A549 treated with dexamethasone at 1 μM for 4 hours (cell line): ENCODE measurements at places on chromosomes 7 and 10. TPM values are rescaled to one million over a fixed set of nuclear protein-coding genes. Genes with fewer than 3 reads are reported as not detected.

CAMK2B gene
- total RNA-seq = 0.12 to 0.18 TPM (median 0.15 TPM) in 5 replicates

PEX1 gene
- total RNA-seq = 5.1 to 6.7 TPM (median 6.0 TPM) in 5 replicates

LIPK gene
- not detected in 5 replicates for total RNA-seq

FAM25A gene
- not detected in 5 replicates for total RNA-seq

TAS2R41 gene
- total RNA-seq = not detected in 5 replicates

MMRN2 gene
- total RNA-seq = 0.66 to 1.5 TPM (median 0.81 TPM) in 5 replicates
